ENCODE measurements at places on chromosomes 7 and 10.

DNA sequence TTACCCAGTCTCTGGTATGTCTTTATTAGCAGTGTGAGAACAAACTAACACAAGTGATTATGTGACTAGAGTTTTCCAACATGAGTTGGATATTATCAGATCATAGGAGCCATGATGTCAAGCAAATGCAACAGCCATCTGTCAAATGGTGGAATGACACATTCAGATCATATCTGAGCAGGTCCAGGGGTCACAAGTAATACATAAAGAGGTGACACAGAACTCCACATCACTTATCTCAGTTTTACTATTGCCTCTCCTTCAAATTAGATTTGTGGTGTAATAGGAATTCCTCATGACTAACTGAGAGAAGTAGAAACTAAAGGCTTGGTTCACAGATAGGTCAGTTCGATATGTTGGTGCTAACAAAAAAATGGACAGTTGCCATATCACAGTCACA, 12.2 kb upstream of the SAMD9L start:
- DNase-seq, result no peak

DNA sequence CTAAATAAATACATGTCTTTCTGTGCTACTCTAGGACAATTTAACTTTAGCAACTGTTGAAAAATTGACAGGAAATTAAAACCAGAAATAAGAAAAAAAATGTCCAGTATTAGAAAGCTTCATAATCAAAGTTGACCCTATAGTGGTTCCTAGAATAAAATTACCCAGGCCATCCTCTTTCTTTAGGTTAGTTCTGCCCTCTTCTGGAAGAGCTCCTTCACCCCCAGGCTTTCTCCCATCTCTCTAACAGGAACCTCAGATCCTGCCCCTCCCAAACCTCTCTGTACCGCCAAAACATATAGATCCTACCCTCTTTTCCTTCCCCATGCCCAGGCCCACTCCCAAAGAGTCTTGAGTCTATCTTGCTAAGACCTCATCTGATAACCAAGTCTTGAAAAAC, 159.4 kb upstream of the CDK1 start:
- DNase-seq, result no peak

DNA sequence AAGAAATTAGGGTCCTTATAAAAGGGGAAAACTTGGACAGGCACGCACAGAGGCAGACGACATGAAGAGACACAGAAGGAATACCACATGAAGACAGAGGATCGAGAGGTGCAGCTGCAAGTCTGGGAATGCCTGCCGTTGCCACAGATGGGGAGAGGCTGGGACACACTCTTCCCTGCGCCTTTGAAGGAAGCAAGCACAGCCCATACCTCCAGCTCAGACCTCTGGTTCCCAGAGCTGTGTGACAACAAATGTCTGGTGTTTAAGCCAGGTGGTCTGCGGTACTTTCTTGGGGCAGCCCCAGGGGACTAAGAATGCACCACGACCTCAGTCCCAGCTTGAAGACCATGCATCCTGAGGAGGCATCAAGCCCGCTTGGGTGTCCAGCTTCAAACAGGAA, 18.3 kb downstream of the INSIG1 start:
- DNase-seq, result no peak

DNA sequence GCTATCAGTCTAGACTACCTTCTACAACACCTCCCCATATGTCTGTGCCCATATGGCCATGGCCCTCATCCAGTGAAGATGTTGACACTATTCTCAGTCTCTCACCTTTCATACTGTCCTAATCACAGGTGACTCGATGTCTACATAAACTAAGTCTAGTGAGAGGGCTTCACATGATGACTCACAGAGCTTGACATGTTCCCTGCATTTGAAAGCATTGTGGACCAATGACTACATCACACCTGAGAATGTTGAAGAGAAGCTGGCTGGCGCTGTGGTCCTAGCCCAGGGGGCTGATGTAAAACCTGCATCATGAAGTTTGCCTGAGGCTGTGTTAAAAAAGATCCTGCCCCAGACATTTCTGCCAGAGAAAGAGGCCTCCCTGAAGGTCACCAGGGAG, 167.2 kb downstream of the NPSR1 start:
- DNase-seq, result no peak

DNA sequence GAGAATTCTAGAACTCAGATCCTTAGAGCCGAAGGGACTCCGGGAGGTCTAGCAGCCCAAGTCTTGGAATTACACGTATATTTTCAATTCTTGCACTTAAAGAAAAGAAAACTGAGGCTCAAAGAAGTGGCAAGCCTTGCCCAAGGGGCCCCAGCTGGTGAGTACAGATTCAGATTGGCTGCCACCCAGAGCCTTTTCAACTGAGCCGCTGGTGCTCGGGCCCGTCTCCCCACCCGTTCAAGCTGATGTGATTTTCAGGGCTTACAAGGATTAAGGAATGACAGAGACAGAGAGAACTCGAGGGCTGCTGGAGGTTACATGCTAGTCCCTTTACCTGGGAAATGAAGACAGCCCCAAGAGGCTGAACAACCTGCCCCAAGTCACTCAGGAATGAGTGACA, 117.8 kb downstream of the ABLIM1 start:
- DNase-seq, result no peak

DNA sequence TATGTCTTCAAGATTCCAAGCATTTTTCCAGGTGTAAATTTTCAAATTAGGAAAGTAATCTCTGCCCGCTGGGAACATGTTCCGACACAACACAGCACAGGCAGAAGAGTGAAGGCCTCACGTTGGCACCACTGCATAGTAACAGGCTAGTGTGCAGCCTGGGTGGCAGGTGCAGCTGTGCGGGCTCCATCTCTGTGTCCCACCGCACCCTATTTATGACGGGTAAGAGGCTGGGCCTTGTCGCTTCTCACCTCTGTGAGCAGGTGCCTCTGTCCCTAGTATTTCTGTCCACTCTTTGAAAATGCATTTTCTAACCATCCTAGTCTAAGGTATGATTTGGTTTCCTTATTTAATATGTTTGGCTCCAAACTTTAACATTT, 24.1 kb downstream of the VIPR2 start:
- no peak for DNase-seq

GRCh38 chr7:4689151-4689550, 7.1 kb downstream of the FOXK1 start:
- DNase-seq, result no peak

- DNase-seq, result peak; percentile 48
Measured at GRCh38 chr10:77104459-77104980, 533.1 kb downstream of the KCNMA1 start.

GRCh38 chr7:122633472-122633871, 65.4 kb downstream of the RNF133 start:
- no peak for DNase-seq

- DNase-seq, result no peak
Measured at GRCh38 chr10:34337917-34338316, 477.2 kb downstream of the PARD3 start.

DNA sequence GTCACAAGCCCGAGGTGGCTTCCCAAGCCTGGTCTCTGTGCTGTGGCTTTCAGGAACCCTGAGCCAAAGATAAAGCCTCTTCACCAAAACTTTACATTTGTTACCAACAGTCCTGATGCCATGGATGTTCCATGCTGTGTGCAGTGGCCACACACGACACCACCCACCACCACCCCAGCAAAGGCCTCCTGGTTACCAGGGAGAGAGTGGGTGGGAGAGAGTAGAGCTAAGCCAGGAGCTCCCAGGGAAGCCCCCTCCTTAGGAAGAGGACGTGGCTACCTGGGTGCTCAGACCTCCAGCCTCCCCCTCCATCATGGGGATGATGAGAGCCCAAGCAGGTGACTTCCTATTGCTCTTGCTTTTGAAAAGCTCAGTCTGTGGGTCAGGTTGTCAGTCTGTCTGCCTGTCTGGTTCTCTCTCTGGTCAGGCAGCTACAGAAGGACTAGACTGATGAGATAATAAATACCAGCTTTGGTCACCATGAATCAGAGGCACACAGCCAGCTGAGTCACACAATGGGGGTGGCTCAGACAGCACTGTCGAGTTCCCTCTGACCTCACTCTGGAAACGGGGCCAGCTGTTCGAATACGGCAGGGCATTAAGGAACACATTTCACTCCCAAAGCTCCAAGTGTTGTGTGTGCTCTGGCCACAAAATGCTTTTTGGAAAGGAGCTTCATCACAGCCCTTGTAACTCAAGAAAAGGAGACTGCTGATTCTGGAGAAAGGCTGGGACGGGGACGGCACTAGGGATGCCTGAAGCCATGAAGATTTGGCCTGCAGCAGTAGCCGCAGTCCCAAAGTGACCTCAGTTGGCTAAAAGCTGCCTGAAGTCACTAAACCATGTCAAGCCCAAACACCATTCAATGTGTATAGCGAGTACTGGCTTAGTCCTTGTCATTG, 166.0 kb downstream of the FANK1 start:
- peak; percentile 96 for DNase-seq

DNA sequence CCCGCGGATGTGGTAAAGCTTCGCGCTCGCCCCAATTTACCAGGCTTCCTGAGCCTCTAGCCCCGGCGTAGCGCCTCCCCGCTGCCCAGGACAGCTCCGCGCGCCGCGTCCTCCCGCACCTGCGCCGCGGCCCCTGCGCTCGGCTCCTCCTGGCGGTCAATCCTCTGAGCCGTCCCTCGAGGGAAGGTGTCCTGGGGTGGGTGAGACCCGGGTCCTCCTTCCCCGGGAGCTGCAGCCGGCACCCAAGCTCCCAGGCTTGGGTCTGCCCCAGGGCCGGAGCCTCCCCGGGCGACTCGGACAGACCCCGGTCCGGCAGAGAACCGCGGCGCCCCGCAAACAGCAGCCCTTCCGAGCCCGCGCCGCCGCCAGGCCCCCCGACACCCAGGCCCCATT, 512 bp downstream of the OSBPL3 start:
- DNase-seq, result peak; percentile 71

- DNase-seq, result no peak
Measured at GRCh38 chr10:75632805-75633462, 201.5 kb downstream of the LRMDA start.

DNA sequence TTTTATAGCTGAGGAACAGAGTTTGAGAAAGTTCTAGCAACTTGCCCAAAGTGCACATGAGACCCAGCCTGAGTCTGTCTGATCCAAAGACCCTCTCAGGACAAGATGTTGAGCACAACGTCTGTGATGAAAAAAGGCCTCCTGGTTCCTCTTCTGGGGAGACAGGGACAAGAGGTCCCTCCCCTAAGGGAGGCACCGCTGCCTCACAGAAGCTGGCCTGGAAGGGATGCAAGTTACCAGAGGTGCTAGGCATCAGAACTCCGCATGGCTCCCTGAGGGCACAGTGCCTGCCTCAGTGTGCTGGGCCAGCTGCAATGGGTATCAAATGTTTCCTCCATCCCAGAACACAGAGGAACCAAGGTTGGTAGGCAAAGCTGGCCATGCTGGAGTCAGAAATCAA, 302.4 kb downstream of the GRID1 start:
- no peak for DNase-seq

DNA sequence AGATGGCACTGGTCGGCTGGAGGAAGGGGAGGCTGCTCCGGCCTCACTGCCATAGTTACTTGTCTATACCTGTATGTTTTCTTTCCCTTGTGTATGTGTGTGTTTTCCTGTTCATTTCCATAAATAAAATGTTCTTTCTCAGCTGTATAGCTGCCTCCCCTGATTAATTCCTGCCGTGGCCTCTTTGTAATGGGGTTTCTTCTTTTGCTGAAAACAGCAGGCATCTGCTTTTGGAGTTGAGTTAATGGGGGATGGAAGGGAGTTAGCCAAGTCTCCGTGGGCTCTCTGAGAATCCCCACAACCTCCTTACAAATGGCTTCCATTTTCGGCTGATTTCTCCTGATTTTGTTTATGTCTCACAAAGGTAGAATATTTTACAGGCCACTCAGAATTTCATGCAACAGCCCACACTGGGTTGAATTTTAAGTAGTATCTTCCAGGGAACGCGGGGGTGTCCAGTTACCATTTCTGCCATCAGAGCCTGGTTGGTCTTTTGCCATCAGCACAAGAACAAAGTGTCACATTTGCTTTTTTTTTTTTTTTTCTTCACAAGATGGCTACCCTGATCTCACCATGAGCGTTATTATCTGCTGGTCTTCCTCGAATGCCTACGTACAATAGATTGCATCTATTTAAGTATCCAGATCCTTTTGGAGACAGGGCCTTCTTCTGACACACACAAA, 88.1 kb upstream of the NRP1 start:
- no peak for DNase-seq

DNA sequence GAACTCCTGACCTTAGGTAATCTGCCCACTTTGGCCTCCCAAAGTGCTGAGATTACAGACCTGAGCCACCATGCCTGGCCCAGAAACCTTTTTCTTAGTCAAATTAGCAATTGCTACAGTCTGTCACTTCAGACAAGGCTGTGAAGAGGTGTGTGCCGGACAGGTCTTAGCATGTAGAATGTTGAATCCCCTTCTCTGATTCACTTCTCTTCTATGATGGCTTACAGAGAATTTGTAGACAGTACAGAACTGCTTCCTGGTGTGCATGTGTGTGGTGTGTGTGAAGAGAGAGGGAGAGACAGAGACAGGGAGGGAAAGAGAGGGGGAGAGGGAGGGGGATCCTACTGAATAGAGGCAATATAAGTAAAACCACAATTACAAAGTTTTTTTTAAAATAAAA, 150.4 kb downstream of the PARD3 start:
- no peak for DNase-seq

GRCh38 chr7:113824117-113824823, 94.5 kb downstream of the PPP1R3A start:
- no peak for DNase-seq

DNA sequence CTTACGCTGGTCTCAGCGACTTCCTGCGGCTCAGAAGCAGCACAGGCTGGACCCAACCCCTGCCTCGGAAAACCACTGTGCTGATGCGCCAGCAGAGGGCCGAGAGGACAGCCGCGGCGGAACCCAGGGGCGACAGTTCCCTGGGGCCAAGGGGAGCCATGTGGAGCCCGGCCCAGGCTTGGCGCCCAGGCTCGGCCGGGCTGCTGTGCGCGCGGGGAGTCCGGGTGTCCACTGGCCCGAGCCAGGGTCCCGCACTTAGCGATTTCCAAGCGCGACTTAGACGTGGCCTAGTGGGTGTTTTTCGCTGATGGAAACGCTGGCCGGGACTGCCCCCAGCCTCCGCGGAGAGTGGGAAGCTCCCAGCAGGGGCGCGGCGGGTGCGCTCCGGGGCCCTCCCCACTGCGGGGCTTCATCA, 18.6 kb upstream of the ZNF32 start:
- DNase-seq, result no peak

GRCh38 chr10:112954974-112955581, 5.0 kb downstream of the TCF7L2 start:
- DNase-seq, result no peak

- no peak for DNase-seq
Measured at GRCh38 chr10:127197154-127197432, 702 bp upstream of the INSYN2A start.

- no peak for DNase-seq
Measured at GRCh38 chr10:285216-285615, 150.0 kb downstream of the ZMYND11 start.

DNA sequence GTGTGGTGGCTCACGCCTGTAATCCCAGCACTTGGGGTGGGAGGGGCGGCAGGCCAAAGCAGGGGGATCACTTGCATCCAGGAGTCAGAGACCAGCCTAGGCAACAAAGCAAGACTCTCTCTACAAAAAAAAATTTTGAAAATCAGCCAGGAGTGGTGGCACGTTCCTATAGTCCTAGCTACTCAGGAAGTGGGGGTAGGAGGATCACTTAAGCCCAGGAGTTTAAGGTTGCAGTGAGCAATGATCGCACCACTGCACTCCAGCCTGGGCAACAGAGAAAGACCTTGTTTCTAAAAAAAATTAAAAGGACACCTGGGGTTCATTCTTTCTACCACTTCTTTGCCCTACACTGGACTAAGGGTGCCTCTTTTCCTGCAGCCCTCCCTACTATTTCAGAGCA, 15.1 kb downstream of the WAPL start:
- no peak for DNase-seq

GRCh38 chr7:2808891-2809665, 35.0 kb downstream of the GNA12 start:
- no peak for DNase-seq
